Daoy (cell line): ENCODE measurements at places on chromosomes 4 and X. TPM values are rescaled to one million over a fixed set of nuclear protein-coding genes. Genes with fewer than 3 reads are reported as not detected.
A peak's percentile ranks its signal among the peaks of the same experiment; 100 is the strongest.

DNA sequence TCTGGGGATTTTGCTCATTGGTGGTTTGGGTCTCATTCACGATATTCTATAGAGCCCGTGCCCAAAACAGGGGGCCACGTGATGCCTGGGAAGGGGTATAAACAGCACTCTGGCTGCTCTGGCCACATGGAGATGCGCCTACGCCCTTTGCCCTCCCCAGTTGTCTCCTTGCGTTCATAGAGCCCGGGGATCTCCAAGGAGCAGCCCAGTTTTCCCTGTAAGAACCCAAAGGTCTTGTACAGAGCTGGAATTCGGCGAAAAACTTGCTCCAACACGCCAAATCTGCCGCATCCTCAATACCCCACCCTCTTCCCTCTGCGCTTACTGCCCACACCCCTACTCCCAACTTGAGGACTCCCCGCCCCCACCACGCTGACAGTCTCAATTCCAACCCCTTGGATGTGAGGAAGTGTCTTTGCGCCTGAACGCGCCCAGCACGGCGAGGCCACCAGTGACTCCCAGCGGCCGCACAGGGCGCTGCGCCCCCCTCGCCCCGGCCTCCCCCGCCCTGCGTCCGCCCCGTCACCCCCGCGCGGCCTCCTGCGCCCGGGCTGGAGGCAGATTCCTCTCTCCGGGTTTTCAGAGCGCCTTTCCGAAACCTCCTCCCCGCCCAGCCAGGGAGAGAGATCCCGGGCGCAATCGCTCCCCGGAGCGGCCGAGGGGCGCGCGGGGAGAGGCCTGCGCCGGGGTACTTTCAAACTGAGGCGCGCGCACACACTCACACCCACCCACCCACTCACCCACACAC lies at the start of gene NHS:
Gene NHS, plus strand, starts transcription at position 582 of the 748 bp plus-strand sequence. CDS start 558 bp downstream, outside the sequence.
- peak; percentile 85 for DNase-seq

The CXCL8 gene
- total RNA-seq: 166 and 198 TPM in 2 replicates

DNA sequence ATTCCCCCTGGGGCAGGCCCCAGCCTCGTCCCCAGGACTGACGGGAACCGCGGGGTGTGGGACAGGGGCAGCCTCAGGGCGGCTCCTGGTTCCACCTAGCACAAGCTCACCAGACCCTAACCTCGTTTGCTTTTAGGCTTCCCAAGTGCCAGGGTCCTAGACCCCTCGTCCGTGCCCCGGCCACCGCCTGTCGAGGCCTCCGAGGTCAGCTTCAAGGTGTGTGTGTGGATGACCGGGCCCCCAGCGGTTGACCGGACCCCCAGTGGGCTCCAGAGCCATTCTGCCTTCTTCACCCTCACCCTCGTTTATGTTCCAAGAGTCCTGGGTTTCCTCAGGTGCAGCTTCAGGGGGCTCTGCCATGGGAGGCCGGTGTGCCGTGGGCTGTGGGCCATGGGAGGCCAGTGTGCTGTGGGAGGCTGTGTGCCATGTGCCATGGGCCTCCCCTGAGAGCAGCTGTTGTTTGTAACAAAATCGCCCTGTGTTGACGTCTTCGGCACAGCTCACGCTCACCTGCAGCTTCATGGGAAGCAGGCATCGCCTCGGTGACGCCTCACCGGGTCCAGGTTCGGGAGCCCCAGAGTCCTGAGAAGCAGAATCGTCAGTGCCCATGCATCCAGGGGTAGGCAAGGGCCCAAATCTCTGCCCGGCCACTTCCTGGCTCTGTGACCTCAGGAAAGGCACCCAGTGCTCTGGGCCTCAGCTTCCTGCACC lies 43.0 kb upstream of the HMX1 start:
- peak; percentile 1 for DNase-seq

The LUZP4 gene
- total RNA-seq: not detected in 2 replicates

- no peak for DNase-seq
Observed at GRCh38 chrX:83658731-83659130, 150.6 kb downstream of the POU3F4 start.

- DNase-seq: no peak
Observed at GRCh38 chr4:73698217-73698616, 42.2 kb upstream of the CXCL8 start.

DNA sequence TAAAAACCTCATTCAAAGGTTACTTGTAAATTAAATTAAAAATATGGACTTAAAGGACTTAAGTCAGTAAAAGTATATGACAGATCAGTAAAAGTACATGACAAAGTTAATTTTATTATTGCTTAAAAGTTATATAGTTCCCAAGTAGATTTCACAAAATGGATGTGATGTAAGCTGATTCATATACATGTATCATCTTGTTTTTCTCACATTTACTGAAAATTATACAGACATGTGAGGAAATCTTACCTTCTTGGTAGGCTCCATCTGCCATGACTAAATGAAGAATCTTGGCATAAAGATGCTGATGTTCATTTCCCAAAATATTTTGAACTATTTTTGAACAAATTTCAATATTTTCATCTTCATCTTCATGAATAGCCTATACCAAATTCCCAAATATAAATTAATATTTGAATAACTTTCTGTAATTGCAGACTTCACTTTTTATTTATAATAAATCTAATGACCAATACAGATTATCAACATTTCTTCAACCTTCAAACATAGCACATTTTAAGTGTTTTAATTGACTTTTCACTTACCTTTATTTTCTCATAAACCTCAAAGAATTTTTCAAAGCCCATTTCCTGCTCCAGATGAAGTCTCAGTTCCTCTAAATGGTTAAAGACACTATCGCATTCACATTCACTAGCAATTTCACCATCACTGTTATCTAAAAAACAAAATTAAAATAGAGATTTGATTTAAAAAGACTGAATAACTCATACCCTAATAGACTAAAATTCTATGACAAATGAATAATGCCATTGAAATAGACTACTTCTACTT lies 129.4 kb upstream of the SH3RF1 start:
- DNase-seq: no peak

DNA sequence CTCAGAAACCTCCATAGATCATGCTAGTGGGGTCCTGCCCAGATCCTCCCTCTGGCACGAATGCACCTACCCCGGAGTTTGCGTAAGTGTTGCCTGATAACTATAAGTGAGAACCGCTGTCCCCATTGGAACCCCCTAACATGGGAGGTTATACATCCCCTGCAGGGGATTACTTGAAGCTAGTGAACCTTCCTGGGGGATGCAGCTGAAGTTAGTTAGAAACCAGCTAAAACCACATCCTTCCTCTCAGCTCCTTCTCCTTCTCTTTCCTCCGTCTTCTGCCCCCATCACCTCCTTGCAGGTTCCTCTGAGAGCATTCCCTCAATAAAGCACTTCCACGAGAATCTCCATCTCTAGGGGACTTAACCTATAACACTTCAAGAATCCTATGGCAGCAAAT lies 95.0 kb downstream of the ZNF827 start:
- DNase-seq: no peak

DNA sequence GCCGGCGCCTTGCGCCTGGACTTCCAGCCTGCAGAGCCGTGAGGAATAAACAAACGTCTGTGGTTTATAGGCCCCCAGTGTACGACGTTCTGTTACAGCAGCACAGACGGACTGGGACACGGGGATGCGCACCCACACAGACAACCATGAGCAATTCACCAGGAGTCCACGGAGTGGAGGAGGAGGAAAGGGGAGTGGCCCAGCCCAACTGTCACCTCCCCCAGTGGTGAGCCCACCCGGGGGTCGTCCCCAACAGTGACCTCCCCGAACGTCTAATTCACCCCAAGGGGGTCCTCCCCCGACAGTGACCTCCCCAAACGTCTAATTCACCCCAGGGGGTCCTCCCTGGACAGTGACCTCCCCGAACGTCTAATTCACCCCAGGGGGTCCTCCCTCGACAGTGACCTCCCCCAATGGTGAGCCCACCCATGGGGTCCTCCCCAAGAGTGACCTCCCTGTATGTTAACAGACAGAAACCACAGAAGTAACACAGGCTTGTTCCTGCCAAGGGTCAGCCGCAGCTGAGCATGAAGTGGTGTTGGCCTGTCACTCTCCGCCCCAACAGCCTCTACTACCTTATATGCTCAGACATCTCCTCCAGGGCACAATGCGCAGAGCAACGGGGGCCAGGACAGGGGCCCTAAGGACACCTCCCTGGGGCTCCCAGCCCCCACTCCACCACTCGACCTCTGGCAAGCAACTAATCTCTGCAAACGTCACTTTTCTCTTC lies 6.2 kb downstream of the GAK start:
- no peak for DNase-seq

The ATP8A1 gene
- total RNA-seq: 0.98 and 1.7 TPM in 2 replicates

DNA sequence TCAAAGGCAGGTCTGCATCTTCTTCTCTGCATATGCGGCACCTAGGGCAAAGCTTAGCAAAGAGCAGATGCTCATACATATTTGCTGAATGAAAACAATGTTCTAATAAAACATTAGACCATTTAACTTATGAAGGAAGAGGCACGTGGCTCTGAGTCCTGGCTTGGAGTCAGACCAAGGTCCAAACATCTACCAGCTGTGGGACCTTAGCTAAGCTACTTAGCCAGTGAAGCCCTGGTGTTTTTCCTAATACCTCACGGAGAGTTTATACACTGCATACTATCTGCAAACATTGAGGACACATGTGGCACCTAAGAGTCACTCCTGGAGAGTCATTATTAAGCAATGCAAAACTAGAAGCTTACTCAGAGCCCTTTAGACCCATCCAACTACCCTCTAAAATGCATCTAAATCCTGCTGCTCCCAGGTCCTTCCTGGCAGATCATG lies 9.0 kb downstream of the PDGFC start:
- DNase-seq: no peak

DNA sequence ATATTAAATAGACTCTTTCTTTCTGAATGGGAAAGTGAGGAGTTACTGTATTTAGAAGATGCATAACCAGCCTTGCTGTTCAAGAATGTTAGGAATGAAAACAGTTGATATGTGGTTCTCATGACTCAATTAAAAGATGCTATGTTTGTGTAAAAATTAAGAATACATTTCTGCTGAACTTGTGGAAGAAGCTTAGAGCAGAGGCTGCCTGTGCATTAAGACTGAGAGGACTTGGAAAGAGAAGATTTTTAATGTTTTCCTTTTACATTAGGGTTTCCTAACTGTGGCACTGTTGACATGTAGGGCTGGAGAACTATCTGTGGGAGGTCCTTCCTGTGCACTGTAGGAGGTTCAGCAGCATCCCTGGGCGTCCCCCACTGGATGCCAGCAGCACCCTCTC lies 137.7 kb downstream of the GPR143 start:
- no peak for DNase-seq

The MAGEA2 gene
- total RNA-seq: 7.7 and 14.8 TPM in 2 replicates

DNA sequence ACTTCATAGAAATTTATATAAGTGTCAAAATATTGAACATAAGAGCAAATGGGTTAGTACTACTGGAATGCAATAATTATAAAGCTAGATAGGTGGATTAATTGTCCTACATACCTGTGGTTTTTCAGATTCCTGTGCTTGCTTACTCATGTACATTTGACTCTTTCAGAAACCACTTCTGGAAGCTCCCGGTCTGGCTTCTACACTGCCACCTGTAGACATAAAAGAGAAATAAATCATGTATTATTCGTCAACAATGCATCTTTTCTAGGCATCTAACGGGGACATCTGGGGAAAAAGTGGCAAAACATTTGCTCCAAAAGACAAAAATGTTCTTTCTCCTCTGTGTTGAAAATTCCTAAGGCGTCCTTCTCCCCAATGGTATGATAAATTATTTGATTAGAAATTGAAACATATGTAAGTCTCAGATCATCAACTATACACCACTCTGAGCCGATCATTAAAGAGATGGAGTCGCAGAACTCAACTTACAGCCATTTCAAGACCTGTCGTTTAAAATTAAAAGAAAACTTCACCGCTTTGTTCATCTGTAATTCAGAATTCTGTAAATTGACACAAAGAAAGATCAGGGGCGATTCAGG lies 648.7 kb upstream of the DIPK2B start:
- DNase-seq: peak; percentile 68

- peak; percentile 14 for DNase-seq
Observed at GRCh38 chr4:85779165-85779564, 304.2 kb downstream of the ARHGAP24 start.

GRCh38 chrX:48918301-48918642 lies 552 bp downstream of the PIM2 start:
- no peak for DNase-seq

The PAGE2B gene
- 2.3 TPM in 1 of 2 replicates, not detected in the other for total RNA-seq

DNA sequence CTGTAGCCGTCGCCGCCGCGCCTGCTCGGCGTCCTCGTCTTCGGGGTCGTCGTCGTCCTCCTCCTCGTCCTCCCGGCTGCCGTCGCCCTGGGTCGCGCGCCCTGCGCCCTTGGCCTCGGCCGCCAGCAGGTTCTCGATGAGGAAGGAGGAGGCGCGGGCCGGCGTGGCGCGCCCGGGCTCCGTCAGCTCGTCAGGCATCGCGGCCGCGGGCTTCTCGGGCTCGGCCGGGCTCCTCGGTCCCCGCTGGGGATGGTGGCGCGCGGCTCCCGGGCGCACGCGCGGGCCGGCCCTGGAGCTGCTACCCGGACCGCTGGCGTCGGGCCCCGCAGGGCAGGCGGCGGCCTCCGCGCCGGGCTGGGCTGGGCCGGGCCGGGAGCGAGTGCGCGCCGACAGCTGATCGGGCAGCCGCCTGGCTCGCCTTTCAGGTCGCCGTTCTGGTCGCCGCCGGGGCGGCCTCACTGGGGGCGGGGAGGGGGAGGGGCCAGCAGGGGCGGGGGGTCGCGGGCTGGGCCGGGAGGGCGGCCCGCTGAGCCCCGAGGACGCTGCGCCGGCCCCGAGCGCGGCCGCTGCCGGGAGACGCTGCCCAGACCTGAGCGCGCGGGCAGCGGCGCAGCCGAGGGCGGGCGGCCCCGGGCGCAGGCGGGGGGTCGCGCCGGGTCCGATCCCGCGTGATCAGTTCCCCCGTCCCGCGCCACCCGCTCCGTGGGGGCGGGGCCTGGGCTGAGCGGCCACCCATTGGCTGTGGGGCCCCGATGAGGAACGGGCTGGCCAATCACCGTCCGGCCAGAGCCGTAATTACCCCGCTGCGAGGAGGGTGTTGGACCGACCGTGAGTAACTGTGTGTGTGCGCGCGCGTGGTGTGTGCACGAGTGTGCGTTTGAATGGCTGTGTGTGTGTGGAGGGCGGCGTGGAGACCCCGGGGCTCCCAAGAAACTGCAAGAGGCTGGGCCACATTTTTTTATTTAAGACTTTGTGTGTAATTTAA lies at the start of gene HMX1:
Gene HMX1, minus strand, starts transcription at position 423 of the 985 bp plus-strand sequence. Its CDS starts 225 bp downstream, at position 198.
- DNase-seq: peak; percentile 91

GRCh38 chr4:74016068-74016467 lies 17.6 kb upstream of the CXCL5 start:
- no peak for DNase-seq

GRCh38 chr4:2266181-2266580 lies 4.3 kb upstream of the MXD4 start:
- DNase-seq: no peak

The AADAT gene
- total RNA-seq: 2.5 and 3.2 TPM in 2 replicates

- no peak for DNase-seq
Observed at GRCh38 chr4:4766564-4766963, 92.9 kb upstream of the MSX1 start.

DNA sequence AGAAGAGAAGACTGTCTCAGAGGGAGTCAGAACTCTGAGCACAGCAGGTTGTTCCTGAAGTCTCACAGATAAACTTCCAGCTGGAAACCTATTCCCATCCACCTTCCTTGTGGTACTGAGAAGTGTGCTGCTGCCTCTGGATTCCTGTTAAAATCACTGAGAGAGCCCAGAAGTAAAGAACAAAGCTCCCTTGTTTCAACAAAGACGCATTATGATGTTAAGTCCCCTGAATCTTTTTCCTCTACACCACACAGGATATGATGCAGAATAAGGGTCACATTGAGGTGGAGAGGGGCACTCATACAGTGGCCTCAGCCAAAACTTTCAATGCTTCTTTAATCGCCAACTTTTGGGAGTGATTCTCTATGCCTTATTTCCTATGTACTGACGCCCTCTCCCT lies 321.0 kb downstream of the OPHN1 start:
- DNase-seq: no peak

GRCh38 chrX:12844319-12844718 lies 22.6 kb upstream of the TLR7 start:
- no peak for DNase-seq

The ZMAT1 gene
- 0.36 and 0.46 TPM in 2 replicates for total RNA-seq

The DMP1 gene
- total RNA-seq: not detected in 2 replicates

The VCX3A gene
- total RNA-seq: 1.4 TPM in 1 of 2 replicates, not detected in the other
